Ascending aorta (tissue), 2 donors: ENCODE measurements at places on chromosomes 1 and 21.

GRCh38 chr1:207860531-207860930 is 50.4 kb downstream of the CD34 start:
- DNase-seq, result peak; percentile 58

- DNase-seq, result no peak
Observed at GRCh38 chr1:20663365-20663764, 2.2 kb upstream of the DDOST start.

GRCh38 chr1:10080523-10080922 is 47.8 kb downstream of the UBE4B start:
- DNase-seq, result no peak

DNA sequence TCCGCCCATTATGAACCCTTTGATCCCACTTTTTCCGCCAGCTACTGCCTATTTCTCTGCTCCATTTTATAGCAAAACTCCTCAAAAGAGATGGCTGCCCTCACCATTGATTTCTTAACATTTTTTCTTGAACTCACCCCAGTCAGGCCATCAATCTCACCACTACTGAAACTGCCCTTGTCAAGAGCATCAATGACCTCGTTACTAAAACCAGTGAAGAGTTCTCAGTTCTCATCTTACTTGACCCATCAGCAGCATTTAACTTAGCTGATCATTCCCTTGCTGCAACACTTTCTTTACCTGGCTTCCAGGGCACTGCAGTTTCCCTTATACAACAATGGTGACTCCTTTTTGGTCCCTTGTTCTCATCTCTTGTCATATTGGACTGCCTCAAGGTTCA is 35.2 kb upstream of the FASLG start:
- no peak for DNase-seq

DNA sequence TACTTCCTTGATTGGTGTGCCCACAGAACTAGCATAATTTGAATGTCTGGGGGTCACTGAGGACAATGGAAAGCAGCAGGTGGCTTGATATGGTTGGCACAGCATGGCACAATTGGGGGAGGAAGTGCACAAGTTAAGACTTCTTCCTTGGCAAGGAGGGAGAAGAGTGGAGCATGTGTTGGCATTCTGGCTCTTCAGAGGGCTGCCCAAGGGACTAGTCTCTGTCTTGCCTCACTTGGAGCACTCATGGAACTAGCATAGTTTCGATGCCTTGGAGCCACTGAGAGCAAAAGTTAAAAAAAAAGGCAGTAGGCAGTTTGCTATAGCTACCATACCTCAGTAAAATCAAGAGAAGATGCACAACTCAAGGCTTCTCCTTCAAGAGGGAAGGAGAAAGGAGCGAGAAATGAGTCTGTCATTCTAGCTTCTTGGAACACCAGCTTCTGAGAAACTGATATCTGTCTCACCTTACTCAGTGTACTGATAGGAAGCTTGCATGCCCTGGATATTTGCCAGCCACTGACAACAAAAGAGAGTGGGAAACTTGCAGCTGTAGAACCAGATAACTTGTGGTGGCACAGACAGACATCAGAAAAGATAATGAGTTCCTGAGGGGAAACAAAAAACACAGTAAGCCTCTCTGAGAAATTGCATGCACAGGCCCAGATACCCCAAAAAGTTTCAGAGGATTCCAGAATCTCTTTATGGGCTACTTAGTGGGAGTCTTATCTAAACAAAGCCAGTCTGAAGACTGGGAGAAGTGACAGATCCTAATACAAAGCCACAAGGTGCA is 207.5 kb upstream of the SAMSN1 start:
- DNase-seq, result no peak

GRCh38 chr1:15916417-15916816 is 59.5 kb downstream of the ZBTB17 start:
- DNase-seq, result no peak

DNA sequence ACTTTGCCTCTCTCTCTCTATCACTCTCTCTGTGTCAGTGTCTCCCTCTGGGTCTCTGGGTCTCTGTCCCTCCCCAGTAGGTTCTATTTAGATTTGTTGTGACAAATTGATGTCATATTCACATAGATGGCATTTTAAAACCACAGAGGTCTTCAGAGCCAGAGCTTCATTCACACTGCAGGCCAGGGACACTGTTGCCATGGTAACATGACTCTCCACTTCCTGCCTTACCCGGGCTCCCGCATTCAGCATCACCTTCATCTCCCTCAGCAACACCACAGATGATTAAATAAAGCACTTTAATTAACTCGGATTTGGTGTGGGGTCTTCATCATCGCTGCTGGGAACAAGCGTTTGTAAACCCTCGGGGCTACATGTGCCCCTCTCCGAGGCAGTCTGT is 132.6 kb downstream of the ETS2 start:
- DNase-seq, result no peak

DNA sequence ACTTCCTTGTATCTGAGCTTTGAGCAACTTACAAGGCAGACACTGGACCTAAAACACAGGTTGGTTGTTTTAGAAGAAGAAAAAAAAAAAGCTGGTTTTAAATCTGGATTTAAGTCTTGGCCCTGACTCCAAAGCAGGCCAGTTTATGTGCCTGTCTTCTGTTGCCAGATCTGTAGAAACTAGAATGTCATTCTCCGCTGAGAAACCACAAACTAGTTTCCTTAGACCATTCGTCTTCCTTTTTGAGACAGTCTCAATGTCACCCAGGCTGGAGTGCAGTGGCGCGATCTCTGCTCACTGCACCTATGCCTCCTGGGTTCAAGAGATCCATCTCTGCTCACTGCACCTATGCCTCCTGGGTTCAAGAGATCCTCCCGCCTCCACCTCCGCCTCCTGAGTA is 33.9 kb downstream of the APP start:
- DNase-seq, result no peak

DNA sequence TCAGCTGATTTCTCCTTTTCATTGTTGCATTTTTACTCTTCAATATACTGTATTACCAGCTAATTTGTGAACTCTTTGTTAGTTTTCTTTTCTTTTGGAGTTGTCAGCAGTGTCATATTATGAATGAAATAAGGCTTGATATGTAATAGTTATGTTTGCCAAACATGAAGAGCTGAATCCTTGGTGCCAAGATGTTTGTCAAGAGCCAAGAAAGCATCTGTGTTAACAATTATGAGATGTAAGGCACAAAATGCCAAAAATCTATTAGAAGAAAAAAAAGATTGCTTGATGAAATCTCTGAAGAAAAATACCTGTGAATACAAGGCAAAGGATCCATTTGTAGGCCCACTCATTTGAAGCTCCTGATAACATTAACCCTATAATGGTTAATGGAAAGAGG is 48.4 kb upstream of the RNPC3 start:
- DNase-seq, result no peak

DNA sequence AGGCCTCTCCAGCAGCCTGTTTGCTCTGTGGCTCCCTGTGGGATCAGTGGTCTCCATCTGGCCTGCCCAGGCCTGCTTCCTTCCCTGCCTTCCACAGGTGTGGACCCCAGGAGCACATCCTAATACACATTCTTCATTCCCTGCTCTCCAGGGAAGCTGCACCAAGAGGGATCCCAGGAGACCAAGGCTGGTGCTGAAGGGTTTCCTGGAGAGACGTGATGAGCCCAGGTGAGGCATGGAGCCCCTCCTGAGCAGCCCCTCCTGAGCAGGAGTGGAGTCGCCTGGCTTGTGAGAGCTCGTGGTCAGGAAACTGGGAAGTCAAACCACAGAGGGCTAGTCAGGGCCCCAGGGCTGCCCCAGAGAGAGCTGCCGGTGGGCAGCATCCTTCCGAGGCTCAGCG is 561.4 kb downstream of the MATN1 start:
- no peak for DNase-seq

DNA sequence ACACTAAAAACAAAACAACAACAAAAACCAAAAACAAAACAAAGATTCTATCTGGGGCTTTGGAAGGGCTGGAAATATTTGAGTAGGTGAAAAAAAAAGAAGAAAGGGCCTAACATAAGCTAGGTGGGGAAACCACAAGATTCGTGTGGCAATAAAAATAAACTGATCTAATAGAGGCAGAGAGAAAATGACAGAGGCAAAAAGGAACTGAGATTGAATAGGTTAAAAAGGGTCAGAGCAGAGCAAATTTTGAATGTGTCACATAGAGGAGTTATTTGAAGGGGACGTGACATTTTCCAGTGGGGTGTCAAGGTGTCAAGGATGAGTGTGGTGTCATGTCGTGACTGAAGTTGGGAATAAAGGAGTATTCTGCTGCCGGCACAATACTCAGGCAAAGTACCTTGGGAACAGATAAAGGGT is 65.2 kb upstream of the RALGPS2 start:
- DNase-seq, result no peak

DNA sequence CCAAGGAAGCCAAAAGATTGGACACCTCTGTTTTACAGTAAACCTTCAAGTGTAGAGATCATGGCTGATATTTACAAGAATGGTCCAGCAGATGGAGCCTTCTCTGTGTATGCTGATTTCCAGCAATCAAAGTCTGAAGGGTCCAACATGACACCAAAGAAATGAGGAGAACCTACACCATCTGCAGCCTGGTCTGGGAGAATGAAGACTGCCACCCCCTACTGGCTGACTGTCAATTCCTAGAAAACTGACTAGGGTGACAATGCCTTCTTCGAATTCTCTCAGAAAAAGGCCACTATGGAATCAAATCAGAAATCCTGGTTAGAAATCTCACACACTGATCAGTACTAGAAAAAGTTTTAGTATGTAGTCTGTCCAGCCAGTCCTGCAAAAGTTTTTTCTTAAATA is 83.3 kb downstream of the CDC42BPA start:
- DNase-seq, result no peak
